ENCODE measurements at places on chromosomes 7 and 10. TPM values are rescaled to one million over a fixed set of nuclear protein-coding genes. Genes with fewer than 3 reads are reported as not detected.

DNA sequence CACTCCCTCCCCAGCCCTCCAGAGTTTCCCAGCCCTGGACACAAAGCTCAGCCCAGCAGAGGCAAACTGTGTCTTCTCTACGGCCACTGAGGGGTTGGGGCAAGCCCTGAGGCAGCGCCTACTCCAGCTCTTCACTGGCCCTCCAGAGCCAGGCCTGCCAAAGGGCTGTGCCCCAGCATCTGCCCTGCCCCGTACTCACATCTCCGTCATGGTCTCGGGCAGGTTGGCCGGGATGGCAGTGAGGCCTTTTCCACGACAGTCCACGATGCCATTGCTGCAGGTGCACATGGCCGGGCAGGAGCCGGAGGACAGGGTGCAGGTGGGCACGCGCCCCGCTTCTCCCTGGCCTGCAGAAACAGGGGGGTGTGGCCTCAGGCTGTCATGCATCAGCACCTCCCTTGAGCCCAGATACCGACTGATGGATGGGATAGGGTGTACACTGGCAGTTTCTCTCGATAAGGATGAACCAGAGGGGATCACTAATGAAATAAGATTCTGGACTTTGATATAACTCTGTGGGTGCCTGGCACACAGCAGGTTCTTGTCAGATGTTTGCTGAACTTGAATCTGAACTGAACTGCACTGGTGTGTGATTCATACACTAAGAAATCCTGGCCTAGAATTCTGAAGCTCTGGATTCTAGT is 125.2 kb downstream of the SLIT1 start:
- H3K4me1 ChIP-seq: no peaks in the 10 kb centered on the region
- no peak overlapping the region for H3K27ac ChIP-seq
- no peak for DNase-seq

DNA sequence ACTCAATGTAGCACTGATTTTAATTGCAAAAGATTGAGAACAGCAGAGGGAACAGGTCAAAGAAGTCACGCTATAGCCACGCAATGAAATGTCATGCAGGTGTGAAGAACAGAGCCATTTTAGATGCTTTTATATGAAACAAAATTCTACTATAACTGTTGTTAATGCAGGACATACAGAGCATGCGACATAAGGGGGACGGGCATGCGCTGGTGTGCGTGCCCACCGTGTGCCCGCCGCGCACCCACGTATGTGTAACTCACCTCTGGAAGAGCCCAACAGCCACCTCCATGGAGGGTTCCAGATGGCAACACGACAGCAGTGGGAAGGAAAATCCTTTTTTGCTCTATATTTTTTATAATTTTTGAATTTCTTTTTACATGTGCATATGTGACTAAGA is 410.0 kb upstream of the RNF32 start:
- no peak overlapping the region for H3K27ac ChIP-seq
- no peak overlapping the region for H3K4me3 ChIP-seq
- no peaks in the 10 kb centered on the region for H3K36me3 ChIP-seq
- no peak for DNase-seq

Gene C7orf57
- total RNA-seq: 0.24 TPM

Gene PRPF18
- total RNA-seq: 20.3 TPM

Gene ABCC2
- 0.72 TPM for total RNA-seq

Gene SPAM1
- not detected for total RNA-seq

DNA sequence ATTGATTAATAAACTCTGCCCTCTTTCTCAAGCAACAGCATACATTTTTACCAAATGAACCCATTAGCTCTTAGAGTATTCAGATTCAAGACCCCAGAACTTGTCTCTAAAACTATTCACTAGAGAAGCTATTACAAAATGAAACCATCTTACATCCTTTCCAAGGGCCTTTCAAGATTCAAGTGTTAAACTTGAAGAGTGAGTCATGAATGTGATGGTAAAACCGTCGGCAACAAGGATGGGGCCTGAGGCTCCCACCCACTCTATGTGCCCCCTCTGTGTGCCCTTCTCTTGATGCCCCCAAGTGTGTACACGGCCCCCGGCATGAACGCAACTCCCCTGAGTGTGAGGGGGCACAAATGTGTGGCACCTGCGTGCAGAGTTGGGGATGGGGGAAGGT is 46.4 kb downstream of the SFMBT2 start:
- no peak for DNase-seq
- H3K4me1 ChIP-seq: no peaks in the 10 kb centered on the region
- H3K36me3 ChIP-seq: no peaks in the 10 kb centered on the region
- H3K27me3 ChIP-seq: no peaks in the 10 kb centered on the region
- H3K27ac ChIP-seq: no peak overlapping the region

Gene ADAM22
- 2.6 TPM for total RNA-seq

DNA sequence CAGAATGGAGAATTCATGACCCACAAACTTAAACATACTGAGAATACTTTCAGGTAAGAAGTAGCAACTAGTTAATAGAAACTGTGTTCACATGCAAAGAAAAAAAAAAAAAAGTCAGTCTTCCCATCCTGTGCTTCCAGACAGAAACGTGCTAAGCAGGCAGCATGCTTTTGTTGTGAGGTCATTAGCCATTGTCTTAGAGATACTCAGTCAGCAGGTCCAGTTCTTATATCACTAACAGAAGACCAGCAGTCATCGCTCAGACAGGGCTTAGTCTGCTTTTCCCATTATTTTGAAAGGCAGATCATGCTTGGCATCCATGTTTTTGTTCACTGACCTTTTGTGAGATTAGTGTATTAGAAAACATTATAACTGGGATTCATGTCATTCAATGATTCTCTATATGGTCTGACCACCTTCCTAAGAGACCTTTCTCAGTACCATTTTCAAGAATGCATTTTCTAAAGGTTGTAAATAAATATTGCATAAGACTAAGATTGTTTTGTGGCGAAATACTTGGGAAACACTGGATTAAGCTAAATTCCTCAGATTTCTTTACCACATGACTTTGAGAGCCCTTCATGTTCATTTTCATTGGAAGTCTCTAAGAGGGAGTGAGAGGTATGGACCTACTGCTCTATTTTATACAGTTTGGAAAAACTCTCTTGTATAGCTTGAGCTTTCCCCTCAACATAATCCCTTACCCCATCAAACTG is 45.0 kb upstream of the AGBL3 start:
- no peaks in the 10 kb centered on the region for H3K27me3 ChIP-seq
- no peaks in the 10 kb centered on the region for H3K36me3 ChIP-seq
- H3K27ac ChIP-seq: no peak overlapping the region
- no peak overlapping the region for H3K4me3 ChIP-seq
- DNase-seq: no peak

DNA sequence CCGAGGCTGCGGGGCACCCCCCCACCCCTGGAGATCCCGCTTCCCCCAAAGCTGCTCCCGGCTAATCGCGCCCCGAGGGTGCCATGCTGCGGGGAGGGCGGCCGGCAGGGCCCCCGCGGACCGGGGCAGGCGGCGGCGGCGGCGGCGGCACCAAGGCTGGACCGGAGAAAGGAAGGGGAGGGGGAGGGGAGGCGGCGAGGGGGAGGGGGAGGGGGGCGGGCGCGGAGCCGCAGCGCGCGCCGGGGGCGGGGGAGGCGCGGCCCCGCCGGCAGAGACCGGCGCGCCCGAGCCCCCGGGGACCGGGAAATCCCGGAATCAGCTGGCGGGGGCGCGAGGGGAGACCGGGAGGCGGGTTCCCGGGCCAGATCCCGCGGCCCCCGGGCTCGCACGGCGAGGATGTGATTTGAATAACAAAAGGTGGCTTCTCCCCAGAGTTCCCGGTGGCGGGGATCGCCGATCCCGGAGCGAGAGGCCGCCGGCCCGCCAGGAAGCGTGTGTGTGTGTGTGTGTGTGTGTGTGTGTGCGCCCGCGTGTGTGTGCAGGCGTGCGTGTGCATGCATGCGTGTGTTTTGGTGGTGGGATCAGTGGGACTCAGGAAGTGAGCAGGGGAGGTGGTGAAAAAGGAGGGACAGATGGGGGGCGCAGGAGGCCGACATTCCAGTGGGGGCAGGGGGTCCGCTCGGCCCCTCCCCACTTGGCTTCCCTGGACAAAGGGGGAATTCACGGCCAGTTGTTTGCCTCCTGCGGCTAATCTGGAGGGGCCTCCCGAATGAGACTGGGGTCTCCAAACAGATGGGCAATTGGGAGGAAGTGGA is 99.5 kb downstream of the HIP1 start:
- no peak overlapping the region for H3K27ac ChIP-seq
- H3K4me3 ChIP-seq: peak overlapping the region; percentile 68
- H3K4me1 ChIP-seq: no peaks in the 10 kb centered on the region
- no peaks in the 10 kb centered on the region for H3K36me3 ChIP-seq
- peak; percentile 47 for DNase-seq

DNA sequence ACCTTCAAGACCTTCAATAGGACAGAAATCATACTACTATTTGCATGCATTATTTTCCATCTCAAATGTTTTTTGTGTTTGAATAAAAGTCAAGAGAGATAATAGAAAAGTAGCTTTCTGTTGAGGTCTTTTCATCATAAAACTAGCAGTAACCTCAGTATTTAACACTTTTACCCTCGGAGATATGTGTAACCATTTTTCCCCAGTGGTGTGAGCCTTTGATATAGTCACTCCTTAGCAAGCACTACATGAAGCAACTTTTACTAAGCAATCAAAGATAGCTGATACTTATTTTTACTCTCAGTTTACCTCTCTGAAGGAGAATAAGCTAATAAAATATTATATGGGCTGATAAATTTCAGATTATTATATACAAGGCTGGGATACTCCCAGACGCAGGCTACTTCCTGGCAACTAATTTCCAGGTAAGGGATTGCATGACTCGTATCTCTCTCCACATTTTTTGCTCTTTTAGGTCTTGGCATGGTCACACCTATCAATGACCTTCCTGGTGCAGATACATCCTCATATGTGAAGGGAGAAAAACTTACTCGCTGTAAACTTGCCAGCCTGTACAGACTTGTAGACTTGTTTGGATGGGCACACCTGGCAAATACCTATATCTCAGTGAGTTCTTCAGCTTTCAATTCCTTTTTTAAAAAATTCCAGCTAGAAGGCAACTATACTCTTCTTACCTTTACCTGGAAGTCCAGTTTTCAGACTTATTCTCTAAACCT is 91.5 kb upstream of the MXI1 start:
- peaks cover 5% of the 10 kb centered on the region for H3K36me3 ChIP-seq
- no peak for DNase-seq
- H3K4me3 ChIP-seq: no peak overlapping the region

DNA sequence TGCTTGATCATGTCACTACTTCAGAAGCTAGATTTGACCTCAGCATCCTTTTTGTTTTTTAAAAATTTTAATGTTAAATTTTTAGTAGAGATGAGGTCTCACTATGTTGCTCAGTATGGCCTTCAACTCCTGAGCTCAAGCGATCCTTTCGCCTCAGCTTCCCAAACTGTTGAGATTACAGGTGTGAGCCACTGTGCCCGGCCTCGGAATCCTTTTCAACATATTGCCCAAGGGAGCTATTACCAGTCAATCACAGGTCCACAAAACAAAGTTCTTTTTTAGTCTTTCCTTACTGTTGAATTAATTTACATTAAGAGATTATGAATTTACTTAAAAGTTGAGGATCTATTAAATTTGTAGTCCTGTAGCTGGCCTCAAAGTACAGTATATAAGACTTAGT is 37.7 kb downstream of the CCSER2 start:
- no peak overlapping the region for H3K4me3 ChIP-seq
- H3K4me1 ChIP-seq: no peaks in the 10 kb centered on the region
- no peaks in the 10 kb centered on the region for H3K27me3 ChIP-seq
- no peak for DNase-seq
- H3K27ac ChIP-seq: no peak overlapping the region
- no peaks in the 10 kb centered on the region for H3K36me3 ChIP-seq

Gene VPS37D
- total RNA-seq: 0.62 TPM

Gene ITIH5
- total RNA-seq: 2.2 TPM

Gene SFTPA2
- 14.2 TPM for total RNA-seq

Gene NPC1L1
- total RNA-seq: 0.11 TPM

Gene CALML3
- total RNA-seq: 0.11 TPM

Gene SH2D4B
- total RNA-seq: not detected

DNA sequence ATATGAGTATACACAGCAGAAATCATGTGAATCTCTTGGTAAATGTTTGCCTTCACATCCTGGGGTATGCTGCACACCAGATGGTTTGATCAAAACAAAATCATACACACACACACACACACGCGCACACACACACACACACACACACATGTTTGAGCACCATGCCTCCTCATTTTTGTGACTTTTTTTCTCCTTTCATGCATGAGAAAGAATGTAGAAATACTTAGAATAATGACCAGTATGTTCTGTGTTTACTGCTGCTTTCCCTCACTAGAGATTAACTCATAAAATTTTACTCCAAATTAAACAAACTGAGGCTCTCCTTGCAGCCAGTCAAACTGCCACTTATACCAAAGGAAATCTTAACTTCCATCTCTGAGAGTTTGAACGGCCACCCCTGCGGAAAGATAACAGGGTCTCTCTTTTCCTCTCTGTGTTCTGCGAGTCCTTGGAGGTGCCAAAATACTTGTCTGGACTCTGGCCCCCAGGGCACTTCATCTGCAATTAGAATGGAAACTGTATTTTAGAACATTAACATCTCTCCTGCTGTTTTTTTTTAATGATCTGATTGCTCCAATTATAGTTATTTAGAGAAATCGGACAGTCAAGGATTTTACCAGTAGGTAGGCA is 320.8 kb upstream of the NFE2L3 start:
- H3K27ac ChIP-seq: peak overlapping the region; percentile 2
- H3K4me3 ChIP-seq: no peak overlapping the region
- H3K4me1 ChIP-seq: no peaks in the 10 kb centered on the region
- DNase-seq: no peak
- H3K36me3 ChIP-seq: no peaks in the 10 kb centered on the region

Gene LRRC61
- total RNA-seq: 15.1 TPM

Gene CYP2W1
- total RNA-seq: 4.5 TPM

- peaks cover 7% of the 10 kb centered on the region for H3K4me1 ChIP-seq
- DNase-seq: no peak
- no peak overlapping the region for H3K4me3 ChIP-seq
- H3K36me3 ChIP-seq: no peaks in the 10 kb centered on the region
Measured at GRCh38 chr7:44965937-44966730, 12.7 kb downstream of the MYO1G start.

DNA sequence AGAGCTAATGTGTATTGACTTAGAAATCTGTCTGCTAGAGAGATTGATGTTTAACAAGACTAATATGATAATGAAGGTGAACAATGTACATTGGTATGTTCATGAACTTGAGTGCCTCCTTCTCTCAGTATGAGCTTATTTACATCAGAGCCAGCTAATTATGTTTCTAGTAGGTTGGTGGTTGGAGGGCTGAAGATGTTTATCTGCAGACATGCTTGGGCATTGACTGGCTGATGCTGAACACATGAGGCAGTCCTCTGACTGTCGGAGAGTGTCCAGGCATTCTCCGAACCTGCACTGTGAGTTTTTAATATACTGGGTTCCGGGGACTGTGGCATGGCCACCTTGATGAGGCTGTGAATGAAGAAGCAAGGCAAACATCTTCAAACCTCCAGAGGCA is 47.5 kb downstream of the BMPER start:
- no peaks in the 10 kb centered on the region for H3K4me1 ChIP-seq
- H3K27ac ChIP-seq: no peak overlapping the region
- no peak overlapping the region for H3K4me3 ChIP-seq
- no peak for DNase-seq
- H3K36me3 ChIP-seq: no peaks in the 10 kb centered on the region

All from colonic mucosa (tissue), 4 donors.